ENCODE measurements at places on chromosomes 13 and 19. TPM values are rescaled to one million over a fixed set of nuclear protein-coding genes. Genes with fewer than 3 reads are reported as not detected.
A peak's percentile ranks its signal among the peaks of the same experiment; 100 is the strongest.

GRCh38 chr19:53545271-53546065 is 7.5 kb downstream of the ZNF331 start:
- DNase-seq = no peak

- DNase-seq = no peak
Observed at GRCh38 chr13:52739468-52740071, at the start of gene CNMD. Gene CNMD, minus strand, starts transcription at chr13:52739820. Its CDS starts 119 bp downstream, at chr13:52739701.

DNA sequence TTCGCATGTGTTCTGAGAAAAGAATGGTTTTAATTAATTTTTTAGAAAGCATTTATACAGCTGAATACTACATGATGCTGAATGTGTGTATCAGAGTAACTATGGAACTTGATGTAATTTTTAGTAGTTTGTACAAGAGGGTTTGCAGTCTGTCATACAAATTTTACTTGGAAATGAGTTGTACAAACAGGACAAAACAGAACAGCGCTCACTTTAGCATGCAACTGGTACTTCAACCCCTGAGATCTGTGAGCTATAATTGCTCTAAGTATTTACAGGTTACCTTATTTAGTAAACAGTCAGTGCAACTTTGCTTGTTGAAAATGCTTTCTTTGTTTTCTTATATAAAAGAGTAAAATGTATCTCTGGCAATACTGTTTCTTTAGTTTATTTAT is 706 bp downstream of the TNFRSF19 start:
- no peak for DNase-seq

GRCh38 chr13:25881971-25882451 is 169.8 kb downstream of the SHISA2 start:
- no peak for DNase-seq

DNA sequence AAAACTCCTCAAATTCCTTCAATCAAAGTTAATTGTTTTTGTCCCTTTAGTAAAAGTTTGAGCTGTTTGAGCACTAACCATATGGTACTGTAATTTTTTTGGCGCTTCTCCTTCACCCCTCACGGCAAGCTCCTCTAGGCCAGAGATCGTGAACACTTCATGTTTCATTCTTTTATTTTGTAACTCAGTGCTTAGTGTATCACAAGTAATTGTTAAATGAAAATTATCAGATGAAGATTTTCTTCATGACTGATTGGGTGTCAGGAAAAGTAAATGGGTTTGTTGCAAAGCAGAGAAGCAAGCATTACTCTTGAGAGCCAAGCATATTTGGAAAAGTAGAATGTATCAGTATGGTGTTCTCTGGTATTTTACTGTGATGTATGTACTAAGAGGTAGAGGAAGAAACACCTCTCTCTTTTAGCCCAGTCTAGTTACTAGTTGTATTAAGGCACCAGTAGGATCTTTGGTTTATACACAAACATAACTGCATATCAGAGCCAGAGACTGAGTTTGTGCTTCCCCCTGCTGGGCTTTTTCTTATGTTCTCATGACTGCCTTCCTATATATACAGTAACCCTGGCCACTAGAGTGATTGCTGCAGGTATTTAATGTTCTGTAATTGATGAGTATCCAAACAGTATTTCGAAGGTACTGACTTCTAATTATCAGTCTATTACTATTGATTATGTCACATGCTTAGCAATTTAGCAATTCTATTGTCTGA is 202.3 kb upstream of the KLHL1 start:
- DNase-seq = peak; percentile 7

The MCOLN1 gene
- polyA plus RNA-seq = 12.3 TPM

The ZNF723 gene
- 0.14 TPM for polyA plus RNA-seq

- no peak for DNase-seq
Observed at GRCh38 chr19:18784786-18785120, 6.4 kb downstream of the COMP start.

The ATP8A2 gene
- 5.4 TPM for polyA plus RNA-seq

DNA sequence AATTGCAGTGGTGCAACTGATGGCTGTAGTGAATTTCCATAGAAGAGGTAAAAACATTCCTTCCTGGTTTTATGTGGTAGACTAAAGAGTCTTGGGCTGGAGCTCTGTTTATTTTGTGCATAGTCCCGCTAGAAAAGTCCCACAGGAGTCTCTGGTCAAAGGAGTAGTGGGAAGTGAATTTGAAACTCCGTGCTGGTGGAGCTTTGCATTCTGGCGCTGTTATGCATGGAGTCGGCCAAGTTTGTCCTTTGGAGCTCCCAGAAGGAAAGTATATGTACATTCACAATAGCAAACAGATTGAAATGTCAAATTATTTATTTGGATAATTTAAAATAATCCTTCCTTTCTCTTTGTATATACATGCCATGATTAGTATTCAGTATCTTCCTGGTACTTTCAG is 296.5 kb downstream of the LMO7 start:
- no peak for DNase-seq

The TEX26 gene
- 1.9 TPM for polyA plus RNA-seq

- DNase-seq = no peak
Observed at GRCh38 chr13:29961036-29961670, 110.7 kb upstream of the UBL3 start.

The CD79A gene
- polyA plus RNA-seq = 0.49 TPM

- DNase-seq = no peak
Observed at GRCh38 chr13:108383667-108384066, 114.1 kb downstream of the TNFSF13B start.

DNA sequence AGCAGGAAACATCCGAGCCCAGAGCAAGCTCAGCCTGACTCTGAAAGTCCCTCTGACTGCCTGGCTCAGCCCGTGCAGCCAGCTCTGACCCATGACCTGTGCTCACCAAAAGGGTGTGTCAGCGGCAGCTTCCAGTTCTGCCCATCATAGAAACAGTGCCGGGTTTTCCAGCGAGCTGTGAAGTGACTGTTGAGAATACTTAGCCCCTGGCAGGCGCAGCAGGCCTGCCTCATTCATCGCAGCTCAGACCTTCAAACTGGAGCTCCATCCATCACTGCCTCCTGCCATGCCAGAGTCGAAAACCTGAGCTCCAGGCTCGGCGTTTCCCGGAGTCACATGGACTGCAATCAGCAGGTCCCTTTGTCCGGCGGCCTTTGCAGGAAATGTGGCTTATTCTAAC is 16.3 kb upstream of the GSX1 start:
- no peak for DNase-seq

- DNase-seq = no peak
Observed at GRCh38 chr19:18993115-18993514, 40.2 kb downstream of the SUGP2 start.

DNA sequence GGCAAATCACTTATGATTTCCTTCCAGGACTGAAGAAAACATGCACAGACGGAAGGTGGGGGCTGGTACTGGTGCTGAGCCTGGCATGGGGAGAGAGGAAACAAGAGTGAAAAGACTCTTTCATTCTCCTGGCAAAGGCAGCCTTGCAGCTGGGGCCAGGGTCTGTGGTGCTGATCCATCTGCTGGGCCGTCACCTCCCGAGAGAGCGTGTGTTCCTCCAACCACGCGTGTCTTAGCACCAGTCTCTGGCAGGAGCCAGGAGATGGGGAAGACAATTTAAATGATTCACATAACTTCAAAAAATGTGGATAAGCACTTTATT is 23.9 kb upstream of the SPART start:
- no peak for DNase-seq

The C19orf33 gene
- polyA plus RNA-seq = 11.4 TPM

The CIC gene
- polyA plus RNA-seq = 59.2 TPM

DNA sequence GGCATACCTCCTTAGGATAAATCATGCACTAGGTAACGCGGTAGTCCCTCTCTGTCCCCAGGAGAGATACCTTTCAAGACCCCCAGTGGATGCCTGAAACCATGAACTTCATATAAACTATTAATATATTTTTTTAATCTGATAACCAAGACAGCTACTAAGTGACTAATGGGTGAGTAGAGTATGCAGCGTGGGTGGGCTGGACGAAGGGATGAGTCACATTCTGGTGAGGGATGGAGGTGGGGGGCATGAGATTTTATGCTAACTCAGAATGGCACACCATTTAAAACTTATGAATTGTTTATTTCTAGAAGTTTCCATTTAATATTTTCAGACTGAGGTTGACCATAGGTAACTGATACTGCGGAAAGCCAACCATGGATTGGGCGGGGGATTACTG is 46.2 kb downstream of the CDK8 start:
- DNase-seq = no peak

Measured in left renal cortex interstitium (tissue), 4 donors.